Activated CD4-positive, alpha-beta T cell treated with anti-CD3 and anti-CD28 coated beads, Interleukin-2, amount 50 U/mL, for 24 hours (primary cell): ENCODE measurements at places on chromosomes 7 and 10.

DNA sequence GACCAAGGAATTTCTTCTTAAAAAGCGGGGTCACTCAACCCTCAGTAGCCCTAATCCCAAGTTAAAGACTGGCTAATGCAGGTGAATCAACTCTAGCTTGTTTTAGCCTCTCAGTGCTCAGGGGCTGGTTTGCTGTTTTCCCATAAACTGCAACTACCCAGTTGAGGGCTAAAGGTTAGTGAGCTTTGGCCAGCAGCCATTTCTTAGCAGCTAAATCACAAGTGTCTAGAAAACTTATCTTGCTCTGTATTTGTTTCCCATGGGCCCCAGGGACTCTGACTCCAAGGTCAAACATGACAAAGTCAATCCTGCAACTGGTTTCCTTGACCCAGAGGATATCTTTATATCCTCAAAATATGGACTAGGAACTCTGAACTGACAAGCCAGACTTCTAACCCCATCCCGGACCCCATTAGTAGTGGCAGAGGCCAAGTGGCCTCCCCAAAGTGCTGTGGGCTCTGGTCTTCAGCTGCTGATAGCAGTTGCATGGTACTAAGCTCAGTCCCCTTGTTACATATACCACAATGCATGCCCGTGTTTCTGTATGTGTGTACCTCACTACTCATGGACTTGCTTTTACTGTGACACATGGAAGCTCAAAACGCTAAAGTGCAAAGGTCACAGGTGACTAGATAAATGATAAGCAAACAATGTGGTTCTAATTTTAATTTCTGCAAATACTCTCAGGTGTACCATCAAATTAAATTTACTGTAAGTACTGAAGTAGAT lies 793.0 kb upstream of the IGFBP3 start:
- no peak for DNase-seq

DNA sequence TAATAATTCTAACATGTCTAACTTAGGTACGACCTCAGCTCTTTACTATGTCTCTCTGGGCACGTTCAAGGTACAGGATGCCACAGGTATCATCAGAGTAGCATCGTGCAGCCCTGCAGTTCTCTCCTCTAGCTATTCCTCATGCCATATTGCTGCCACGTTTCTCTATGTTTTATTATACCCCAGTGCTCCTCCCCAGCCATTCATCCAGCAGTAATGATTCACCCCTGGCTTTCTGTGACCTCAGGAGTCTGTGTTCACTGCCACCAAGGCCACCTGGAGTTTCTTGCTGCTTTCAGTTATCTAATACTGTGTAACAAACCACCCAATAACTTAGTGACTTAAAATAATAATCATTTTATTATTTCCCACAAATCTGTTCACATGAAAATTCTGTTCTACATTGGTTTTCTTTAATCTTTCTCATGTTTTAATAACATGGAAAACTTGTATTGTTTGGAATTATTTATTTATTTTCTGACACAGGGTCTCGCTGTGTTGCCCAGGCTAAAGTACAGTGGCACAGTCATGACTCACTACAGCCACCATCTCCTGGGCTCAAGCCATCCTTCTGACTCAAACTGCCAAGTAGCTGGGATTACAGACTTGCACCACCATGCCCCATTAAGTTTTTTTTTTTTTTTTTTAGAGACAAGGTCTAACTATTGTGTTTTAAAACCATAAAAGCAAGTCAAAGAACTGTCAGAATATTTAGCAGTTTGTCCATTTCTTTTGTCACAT lies 21.8 kb downstream of the REEP3 start:
- no peak for DNase-seq

DNA sequence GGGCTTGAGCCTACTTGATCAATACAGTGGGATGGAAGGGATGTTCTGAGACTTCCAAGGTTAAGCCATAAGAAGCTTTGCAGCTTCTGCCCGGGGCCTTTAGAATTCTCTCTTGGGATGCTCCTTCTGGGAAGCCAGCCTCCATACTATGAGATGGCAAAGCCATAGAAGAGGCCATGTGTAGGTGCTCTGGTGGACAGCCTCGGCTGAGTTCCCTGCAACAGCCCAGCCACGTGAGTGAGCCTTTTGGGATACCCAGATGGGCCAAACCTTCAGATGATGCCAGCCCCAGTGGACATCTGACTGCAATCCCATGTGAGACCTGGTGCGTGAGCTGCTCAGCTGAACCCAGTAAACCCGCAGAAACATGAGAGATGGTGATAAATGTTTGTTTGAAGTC lies 370.6 kb downstream of the RPS24 start:
- no peak for DNase-seq

DNA sequence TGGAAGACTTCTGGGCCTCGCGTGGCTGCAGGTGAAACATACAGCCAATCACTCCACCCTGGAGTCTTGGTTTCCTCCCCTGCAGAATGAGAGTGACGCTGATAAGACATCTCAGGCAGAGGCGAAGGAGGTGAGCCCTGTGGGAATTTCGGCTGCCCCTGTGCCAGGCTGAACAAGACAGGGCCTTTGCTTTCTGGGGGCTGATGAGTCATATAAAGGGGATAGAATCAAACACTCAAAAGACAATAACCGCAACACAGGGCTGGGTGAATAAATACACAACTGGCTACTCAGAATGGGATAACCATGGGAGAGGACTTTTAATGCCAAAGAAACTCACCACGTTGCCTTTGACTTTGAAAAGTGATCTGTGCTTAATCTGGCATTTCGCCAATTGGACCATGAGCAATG lies 143.8 kb downstream of the KCNMA1 start:
- DNase-seq: no peak

- no peak for DNase-seq
These were observed 5.4 kb upstream of the INPP5A start for GRCh38 chr10:132532179-132532578.

DNA sequence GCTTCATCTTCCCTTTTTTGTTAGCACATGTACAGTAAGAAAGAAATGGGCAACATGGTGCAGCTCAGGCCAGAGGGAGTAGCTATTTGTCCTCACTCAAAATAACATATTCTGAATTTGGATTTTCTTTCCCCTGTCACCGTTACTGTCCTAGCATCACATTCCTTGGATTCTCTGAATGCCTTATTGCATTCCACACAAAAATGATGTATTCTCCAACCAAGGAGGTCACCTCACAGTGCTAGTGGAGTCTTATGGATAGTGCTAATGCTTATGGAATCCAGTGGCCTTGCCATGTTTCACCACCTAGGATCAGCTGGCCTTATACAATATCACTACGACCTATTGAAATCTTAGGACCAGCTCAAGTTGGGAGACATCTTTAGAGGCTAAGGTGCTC lies 7.2 kb downstream of the PRSS58 start:
- DNase-seq: no peak

- no peak for DNase-seq
These were observed 80.7 kb downstream of the MMRN2 start for GRCh38 chr10:86876748-86877147.

- DNase-seq: no peak
These were observed 228.5 kb downstream of the CDK14 start for GRCh38 chr7:90824386-90825307.

DNA sequence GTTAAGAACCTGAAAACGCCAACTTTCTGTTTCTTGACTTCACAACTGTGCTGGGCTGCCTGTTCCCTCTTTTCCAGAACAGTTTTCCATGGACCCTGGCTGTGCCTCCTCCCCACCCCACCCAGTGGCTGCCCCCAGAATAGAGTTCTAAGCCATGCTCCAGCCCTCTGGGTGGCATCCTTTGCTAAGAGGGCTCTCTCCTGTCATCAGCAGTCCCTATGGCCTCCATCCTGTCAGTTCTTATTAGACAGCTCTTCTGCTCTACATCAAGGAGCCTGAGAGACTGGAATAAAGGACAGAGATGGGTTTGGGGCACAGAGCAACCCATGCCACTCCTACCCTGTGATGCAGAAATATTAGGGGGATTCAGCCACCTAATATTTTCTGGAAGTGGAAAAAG lies 13.9 kb upstream of the LRRC4 start:
- DNase-seq: no peak

DNA sequence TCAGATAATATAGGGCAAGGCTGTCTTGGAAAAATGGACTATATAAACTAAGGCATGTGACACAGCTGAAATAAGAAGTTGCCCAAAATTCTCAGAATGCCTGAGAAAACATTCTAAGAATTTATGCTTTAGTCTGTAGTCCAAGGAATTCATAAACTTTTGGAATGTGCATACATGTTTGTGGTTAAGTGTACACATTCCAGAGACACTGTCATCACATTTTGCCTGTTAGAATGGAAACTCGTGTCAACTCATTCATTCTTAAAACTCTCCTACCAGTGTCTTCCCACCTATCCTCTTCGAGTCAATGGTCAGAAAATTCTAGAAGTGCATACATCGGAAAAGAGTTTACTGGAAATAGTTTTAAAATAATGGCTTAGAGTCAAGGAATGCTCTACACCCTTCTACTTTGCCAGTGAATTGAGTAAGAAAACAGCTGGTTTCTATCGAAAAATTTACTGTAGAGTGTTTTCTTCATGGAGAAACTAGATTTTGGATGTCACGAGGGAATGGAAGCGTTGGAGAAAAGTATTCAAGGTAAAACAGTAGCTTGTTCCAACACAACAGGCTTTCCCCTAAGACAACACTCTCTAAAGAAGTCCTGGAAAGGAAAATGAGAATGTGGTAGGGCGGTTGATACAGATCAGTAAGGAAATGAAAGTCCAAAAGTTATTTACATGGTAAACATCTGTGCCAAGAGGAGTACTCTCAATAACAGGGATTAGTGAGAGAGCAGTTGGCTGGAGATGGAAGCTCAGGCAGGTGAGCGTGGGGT lies 1177.6 kb upstream of the C7orf33 start:
- DNase-seq: no peak
